Upper lobe of right lung (tissue), 1 donor: ENCODE measurements at places on chromosomes 2 and 18. TPM values are rescaled to one million over a fixed set of nuclear protein-coding genes. Genes with fewer than 3 reads are reported as not detected.

- no peak overlapping the region for H3K4me3 ChIP-seq
- H3K27ac ChIP-seq, result no peak overlapping the region
- H3K36me3 ChIP-seq, result no peaks in the 10 kb centered on the region
These were observed 42.5 kb downstream of the COPS8 start for GRCh38 chr2:237128026-237128703.

DNA sequence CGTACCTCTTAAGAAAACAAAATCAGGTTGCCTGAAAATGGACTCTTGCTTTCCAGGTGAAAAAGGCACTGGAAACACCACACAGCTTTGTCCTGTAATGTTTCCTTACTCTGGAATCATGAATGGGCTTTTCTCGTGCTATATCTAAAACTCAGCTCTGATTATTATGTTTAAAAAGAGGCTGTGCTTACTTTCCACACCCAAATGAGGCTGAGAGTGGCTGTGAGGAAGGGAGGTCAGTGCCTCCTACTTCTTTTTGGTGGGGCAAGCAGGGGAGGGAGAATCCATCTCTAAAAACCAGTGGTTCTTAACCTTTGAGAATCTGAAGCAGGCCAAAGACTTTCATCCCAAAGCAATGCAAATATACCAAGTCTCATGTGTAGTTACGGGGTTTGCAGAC is 148.6 kb downstream of the FAM210A start:
- DNase-seq, result no peak
- peak overlapping the region; percentile 56 for H3K27ac ChIP-seq
- no peaks in the 10 kb centered on the region for H3K4me1 ChIP-seq
- H3K4me3 ChIP-seq, result no peak overlapping the region
- H3K36me3 ChIP-seq, result no peaks in the 10 kb centered on the region

DNA sequence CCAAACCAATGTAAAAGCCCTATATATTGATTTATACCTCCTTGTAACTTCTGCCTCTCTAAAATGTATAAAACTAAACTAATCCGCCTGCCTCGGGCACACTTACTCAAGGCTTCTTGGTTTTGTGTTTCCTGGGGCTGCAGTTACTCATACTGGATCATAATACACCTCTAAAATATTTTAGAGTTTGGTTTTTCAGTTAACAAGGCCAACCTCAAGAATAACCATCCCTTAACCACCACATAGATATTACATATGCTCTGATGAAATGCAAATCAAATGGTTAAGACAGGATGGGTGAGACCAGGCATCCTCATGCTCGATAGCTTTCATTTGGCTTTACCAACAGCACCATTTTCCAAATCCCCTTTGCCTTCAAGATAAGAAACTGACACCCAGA is 46.4 kb downstream of the UXS1 start:
- no peaks in the 10 kb centered on the region for H3K4me1 ChIP-seq
- H3K27ac ChIP-seq, result no peak overlapping the region
- no peak overlapping the region for H3K4me3 ChIP-seq

DNA sequence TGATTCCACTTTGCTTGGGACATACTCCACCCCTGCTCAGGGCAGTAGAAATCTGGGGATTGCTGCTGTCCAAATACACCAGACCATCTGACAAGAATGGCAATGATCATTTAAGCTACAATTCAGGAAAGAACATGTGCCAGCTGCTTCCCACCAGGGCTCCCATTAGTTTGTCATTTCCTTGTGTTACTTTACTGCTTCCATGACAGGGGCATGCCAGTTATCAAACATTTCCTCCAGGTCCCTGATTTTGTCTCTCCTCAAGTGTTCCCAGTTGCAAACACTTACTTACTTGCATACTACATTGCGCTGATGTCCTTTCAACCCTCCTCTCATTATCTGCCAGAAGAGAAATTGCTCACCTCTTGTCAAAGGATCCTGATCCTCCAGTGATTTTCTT is 474.5 kb upstream of the DCC start:
- no peak overlapping the region for H3K4me3 ChIP-seq
- no peak for DNase-seq
- H3K27ac ChIP-seq, result no peak overlapping the region
- no peaks in the 10 kb centered on the region for H3K27me3 ChIP-seq

Gene COL4A3
- total RNA-seq, result 46.4 TPM

Gene DNER
- 0.14 TPM for total RNA-seq

Gene SCYGR4
- total RNA-seq, result not detected
